ENCODE measurements at places on chromosomes 16 and 17.

- no peak for DNase-seq
Measured at GRCh38 chr17:10513299-10514067, 4.9 kb downstream of the MYH1 start.

DNA sequence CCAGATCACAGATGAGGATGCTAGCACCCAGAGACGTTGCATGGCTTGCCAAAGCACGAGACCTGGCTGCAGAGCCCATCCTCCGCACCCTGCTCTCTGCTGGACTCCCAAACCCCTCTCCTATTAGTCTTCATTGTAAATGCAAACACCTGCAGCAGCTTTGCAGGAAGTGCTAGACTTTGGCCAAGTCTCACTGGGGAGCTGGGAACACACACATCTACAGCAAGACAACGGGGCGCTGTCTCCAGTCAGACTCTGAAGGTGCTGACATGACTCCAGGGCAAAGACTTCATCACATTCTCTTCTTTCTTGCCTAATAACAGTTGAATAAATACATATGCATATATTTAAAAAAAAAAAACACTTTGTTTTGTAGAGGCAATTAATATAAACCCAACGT, 43.8 kb downstream of the CYTH1 start:
- no peak for DNase-seq

- no peak for DNase-seq
Measured at GRCh38 chr16:81384006-81384405, 60.6 kb upstream of the CMIP start.

GRCh38 chr17:42441371-42442195, 17.1 kb upstream of the ATP6V0A1 start:
- no peak for DNase-seq

DNA sequence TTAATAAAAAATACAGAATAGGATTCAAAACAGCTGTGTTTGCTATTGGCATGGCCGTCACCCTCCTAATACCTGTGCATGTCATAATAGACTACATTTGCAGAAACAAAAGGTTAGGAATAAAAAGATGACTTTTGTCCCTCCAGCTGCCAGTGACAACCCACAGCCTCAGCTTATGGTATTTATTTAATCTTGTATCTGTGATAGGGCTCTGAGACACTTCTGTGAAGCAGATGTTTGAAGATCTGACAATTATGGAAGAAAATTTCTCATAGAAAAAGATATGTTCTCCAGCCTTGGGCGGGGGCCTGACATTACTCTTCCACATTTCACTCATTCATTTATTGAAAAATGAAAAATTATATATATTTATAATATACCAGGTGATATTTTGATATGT, 62.2 kb downstream of the PITPNC1 start:
- DNase-seq = no peak

Data from NB4 (cell line).